ENCODE measurements at places on chromosomes 5 and 9.

- DNase-seq, result no peak
Observed at GRCh38 chr5:169385636-169386035, 84.7 kb upstream of the SLIT3 start.

GRCh38 chr9:84146893-84147710 is 166.5 kb downstream of the RMI1 start:
- DNase-seq, result no peak

DNA sequence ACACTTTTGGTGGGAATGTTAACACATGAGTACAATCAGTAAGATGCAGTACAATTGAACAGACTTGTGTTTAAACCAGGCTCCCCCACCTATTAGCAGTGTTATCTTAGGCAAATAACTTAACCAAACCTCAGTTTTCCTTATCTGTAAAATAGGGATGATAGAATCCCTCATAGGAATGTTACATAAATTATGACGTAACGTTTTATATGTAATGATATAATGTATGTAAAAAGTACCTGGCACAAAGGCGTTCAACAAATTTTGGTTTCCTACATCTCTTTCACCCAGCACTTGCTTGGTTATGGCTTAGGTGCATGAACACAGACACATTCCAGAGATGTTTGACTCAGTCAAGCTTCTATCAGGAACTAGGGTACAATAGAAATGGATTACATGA is 26.7 kb upstream of the IL33 start:
- DNase-seq, result no peak

DNA sequence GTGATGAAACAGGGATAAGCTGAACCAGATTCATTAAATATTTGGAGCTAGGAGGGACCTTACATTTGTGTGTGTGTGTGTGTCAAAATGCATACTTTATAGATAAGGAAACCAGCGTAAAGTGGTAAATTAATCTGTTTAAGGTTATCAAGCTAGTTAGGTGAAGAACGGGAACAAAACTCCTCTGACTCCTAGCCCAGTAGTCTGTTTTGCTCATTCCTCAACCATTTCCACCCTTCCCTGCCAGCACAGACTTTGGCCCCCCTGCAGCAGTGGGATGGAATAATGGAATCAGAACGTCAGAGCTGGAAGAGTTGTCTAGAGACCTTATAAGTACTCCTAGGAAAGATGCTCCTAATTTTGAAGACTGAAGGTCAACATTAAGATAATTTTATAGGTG is 6.5 kb downstream of the AGXT2 start:
- DNase-seq, result no peak
